Prostate gland (tissue), 2 donors: ENCODE measurements at places on chromosomes 12 and 14.

DNA sequence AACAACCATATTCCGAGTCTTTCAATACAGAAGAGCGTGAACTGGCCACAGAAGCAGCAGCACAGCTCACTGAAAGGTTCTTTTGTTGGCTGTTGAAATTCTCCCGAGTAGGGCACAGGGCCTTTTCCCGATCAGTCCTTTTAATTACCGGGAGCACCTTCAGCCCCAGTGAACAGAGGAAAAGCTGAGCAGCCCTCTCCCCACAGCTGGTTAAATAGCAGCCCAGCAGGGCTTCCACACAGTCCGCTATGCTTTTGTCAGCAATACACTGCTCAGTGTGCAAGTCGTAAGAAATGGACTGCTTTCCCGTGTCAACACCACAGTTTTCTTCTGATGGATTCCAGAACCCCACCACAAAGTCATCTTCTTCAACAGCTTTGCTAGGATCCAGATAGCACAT is 61.3 kb downstream of the DICER1 start:
- no peak for DNase-seq

DNA sequence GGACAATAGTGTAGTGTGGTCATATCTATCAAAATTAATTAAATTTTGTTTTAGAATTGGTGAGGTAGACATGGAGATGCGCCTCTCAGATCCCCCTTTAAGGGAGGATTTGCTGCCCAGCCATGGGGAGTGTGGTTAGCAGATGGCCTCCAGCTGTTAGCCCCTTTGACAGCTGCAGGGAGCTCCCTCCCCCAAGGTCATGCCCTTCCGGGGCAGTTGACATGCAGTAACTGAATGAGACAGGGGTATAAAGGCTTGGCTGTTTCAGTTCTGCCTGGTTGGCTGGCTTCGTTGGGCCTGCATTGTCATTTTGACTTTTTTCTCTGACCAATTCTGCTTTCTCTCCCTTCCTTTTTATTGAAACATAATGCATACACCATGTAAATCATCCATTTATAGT is 291.5 kb upstream of the SRRM4 start:
- no peak for DNase-seq

- no peak for DNase-seq
These were observed 168.4 kb downstream of the SOX5 start for GRCh38 chr12:23781118-23781517.

DNA sequence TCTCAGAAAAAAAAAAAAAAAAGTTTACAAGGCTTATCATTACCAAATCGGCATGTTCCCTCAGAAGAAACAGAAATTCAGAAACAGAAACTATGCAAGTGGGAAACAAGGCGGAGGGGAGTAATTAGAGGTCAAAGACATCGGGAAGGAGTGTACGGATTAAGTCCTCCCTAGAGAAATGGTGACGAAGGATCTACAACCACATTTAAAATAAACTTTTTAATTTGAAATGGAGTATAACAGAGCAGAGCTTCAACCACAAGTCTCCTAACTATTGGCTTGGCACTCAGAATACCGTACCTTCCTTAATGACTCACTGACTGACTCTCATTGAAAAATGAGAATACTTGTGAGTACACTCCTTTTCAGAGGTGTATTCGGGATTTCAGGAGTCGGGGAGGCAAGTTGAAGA is 908 bp downstream of the ENTPD5 start:
- no peak for DNase-seq

DNA sequence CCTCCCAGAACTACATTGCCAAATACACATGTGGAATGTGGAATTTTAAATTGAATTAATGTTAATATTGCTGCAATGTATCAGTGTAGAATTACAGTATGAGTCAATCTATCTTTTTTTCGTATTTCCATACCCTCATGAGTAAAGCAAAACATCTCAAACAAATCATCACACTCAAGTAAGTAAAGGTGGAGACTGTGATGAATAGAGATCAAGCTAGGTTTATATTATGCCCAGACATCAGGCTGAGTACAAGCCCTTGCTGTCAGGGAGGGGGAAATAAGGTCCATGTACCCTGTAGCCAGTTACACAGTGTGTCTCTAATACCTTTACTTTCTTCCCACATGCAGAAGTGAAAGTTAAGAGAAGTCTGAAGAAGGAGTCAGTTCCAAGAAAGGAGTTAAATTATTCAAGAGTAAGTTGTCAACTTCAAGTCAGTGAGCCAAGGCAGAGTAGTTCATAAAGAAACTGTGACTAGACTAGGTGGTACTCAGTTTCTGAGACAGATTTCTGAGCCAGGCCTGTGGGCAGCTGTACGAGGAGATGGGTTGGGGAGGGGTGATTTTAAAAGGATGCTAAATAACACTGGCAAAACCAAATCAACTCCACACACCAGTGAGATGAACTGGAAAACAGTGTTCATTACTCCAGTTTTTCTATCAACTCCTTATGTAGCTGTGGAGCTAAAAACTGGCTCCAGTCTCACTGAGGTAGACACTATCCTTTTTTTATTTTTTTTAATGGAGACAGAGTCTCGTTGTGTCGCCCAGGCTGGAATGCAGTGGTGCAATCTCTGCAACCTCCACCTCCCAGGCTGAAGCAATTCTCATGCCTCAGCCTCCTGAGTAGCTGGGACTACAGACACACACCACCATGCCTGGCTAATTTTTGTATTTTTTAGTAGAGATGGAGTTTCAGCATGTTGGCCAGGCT is 23.8 kb upstream of the STK38L start:
- no peak for DNase-seq

- no peak for DNase-seq
These were observed 11.7 kb upstream of the NAA30 start for GRCh38 chr14:57378661-57379060.
